Activated naive CD8-positive, alpha-beta T cell treated with anti-CD3 and anti-CD28 coated beads for 36 hours (primary cell): ENCODE measurements at places on chromosomes 1 and 21.

DNA sequence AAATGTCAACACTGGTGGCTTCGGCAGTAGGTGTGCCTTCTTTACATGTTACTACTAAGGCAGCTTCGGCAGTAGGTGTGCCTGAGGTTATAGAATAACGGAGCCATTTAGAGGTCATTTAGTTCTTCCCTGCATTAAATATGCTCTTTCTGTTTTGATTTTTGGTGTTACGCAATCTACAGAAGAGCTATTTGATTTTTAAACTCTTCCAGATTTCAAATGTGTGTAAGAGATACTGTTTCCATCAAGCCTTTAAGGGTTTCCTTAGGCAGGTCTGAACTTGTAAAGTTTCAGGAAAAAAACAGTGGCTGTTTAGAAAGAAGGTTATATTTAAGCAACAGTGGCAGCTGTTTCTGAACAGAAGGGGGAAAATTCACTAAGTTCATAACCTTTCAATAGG is 54.8 kb downstream of the PIK3R3 start:
- no peaks in the 10 kb centered on the region for H3K27me3 ChIP-seq
- no peaks in the 10 kb centered on the region for H3K4me1 ChIP-seq
- no peak overlapping the region for H3K4me3 ChIP-seq
- no peak for DNase-seq
- no peaks in the 10 kb centered on the region for H3K36me3 ChIP-seq

GRCh38 chr21:38171723-38172344 is 85.0 kb upstream of the KCNJ15 start:
- H3K27me3 ChIP-seq, result peaks cover 13% of the 10 kb centered on the region
- no peak overlapping the region for H3K27ac ChIP-seq
- no peak overlapping the region for H3K4me3 ChIP-seq
- no peak for DNase-seq
- H3K36me3 ChIP-seq, result no peaks in the 10 kb centered on the region
- no peaks in the 10 kb centered on the region for H3K4me1 ChIP-seq

GRCh38 chr1:87449348-87449963 is 120.8 kb downstream of the LMO4 start:
- no peaks in the 10 kb centered on the region for H3K36me3 ChIP-seq
- no peak for DNase-seq
- H3K4me3 ChIP-seq, result no peak overlapping the region
- H3K27ac ChIP-seq, result no peak overlapping the region

DNA sequence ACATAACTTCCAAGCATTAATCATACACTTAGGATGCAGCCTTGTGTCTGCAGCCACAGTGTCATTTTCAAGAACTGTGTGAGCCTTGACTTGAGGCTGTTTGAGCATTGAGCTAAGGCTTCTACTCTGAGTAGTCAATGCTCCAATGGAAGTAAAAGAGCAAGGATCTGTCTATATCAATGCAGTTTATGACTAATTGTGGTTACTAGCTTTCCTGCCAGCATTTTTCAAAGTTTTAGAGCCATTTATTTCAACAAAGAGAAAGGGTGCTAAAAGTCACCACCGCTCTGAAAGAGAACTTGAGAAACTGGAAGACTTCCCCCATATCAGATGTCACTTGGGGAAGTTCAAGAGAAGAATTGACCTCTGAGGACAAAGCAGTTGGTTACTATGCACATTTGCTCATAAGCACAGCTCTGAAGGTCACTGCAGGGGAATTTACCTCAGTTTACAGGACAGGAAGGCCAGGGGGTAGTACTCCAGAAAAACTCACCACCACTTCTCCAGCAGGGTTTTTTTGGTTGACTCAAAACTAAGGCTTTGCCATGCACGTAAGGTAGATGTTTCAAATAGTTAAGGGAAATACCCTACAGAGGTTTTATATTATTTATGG is 24.5 kb upstream of the RGS1 start:
- H3K4me1 ChIP-seq, result peaks cover 32% of the 10 kb centered on the region
- peak; percentile 22 for DNase-seq
- no peaks in the 10 kb centered on the region for H3K27me3 ChIP-seq
- H3K36me3 ChIP-seq, result no peaks in the 10 kb centered on the region

GRCh38 chr1:158147869-158148268 is 32.8 kb upstream of the CD1D start:
- no peak overlapping the region for H3K27ac ChIP-seq
- H3K36me3 ChIP-seq, result peaks cover 1% of the 10 kb centered on the region
- H3K4me3 ChIP-seq, result no peak overlapping the region
- peaks cover 14% of the 10 kb centered on the region for H3K4me1 ChIP-seq
- no peaks in the 10 kb centered on the region for H3K27me3 ChIP-seq

GRCh38 chr1:83828456-83828855 is 170.5 kb downstream of the TTLL7 start:
- H3K27ac ChIP-seq, result no peak overlapping the region
- no peak for DNase-seq
- H3K4me1 ChIP-seq, result no peaks in the 10 kb centered on the region
- no peak overlapping the region for H3K4me3 ChIP-seq
- H3K36me3 ChIP-seq, result no peaks in the 10 kb centered on the region
- H3K27me3 ChIP-seq, result no peaks in the 10 kb centered on the region

- no peak overlapping the region for H3K27ac ChIP-seq
- H3K27me3 ChIP-seq, result no peaks in the 10 kb centered on the region
- peaks cover 11% of the 10 kb centered on the region for H3K4me1 ChIP-seq
- DNase-seq, result no peak
- H3K36me3 ChIP-seq, result peaks cover 6% of the 10 kb centered on the region
These were observed 10.7 kb downstream of the AMPD2 start for GRCh38 chr1:109630081-109630897.

DNA sequence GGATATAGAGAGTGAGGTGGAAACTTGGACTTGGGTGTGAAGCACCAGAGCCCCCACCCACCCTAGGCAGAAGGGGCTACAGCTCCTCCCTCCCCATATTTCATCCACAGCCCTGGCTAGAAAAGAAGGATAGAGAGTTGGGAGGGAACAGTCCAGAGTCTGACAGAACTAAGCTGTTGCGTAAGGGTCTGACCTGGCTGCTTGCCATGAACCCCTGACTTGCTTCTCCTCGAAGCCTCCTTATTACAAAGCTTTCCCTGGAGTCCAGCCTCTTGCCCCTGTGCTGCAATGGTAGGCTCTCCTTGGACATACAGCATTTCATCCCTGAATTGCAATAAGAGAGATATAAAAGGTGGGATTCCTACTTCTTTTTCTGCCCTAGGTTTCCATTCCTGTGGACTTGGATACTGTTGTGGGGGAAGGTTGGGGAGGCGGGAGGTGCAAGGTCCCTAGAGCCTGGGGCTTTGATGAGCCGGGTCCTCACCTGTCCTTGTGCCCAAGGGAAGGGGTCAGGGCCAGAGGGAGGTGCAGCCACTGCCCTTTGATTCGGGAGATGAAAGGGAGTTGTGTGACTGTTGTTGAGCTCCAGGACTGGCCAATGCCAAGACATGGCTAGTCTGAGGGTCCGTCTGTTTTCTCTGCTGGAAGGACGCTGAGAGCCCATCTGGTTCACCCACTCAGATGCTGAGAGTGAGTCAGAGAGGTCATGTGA is 2.7 kb downstream of the RHBG start:
- peaks cover 75% of the 10 kb centered on the region for H3K27me3 ChIP-seq
- no peaks in the 10 kb centered on the region for H3K36me3 ChIP-seq
- H3K4me3 ChIP-seq, result no peak overlapping the region
- peaks cover 2% of the 10 kb centered on the region for H3K4me1 ChIP-seq
- H3K27ac ChIP-seq, result no peak overlapping the region

DNA sequence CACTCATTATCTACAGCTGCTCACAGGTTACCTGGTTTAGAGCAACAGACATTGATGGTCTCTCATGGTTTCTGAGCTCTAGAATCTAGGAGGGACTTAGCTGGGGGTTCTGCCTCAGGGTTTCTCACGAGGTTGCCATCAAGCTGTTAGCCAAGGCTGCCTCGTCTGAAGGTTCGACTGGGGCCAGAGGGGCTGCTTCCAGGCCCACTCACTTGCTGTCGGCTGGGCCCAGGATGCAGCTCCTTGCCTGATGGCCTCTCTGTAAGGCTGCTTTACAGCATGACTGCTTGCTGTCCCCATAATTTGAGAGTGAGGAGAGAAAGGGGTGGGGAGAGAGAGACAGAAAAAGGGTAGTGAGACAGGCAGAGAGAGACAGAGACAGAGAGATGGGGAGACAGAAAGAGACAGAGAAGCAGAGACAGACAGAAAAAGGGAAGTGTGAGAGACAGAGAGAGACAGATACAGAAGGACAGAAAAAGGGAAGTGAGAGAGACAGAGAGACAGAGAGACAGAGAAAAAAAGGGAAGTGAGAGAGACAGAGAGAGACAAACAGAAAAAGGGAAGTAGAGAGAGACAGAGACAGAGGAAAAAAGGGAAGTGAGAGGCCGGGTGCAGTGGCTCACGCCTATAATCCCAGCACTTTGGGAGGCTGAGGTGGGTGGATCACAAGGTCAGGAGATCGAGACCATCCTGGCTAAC is 106.8 kb upstream of the C1orf174 start:
- H3K4me1 ChIP-seq, result no peaks in the 10 kb centered on the region
- H3K4me3 ChIP-seq, result no peak overlapping the region
- no peak for DNase-seq
- no peaks in the 10 kb centered on the region for H3K36me3 ChIP-seq
- H3K27me3 ChIP-seq, result peaks cover 5% of the 10 kb centered on the region

- H3K4me1 ChIP-seq, result no peaks in the 10 kb centered on the region
- H3K27me3 ChIP-seq, result peaks cover 8% of the 10 kb centered on the region
- H3K36me3 ChIP-seq, result no peaks in the 10 kb centered on the region
- H3K27ac ChIP-seq, result no peak overlapping the region
- no peak overlapping the region for H3K4me3 ChIP-seq
These were observed 28.7 kb downstream of the FMO2 start for GRCh38 chr1:171213559-171214454.

DNA sequence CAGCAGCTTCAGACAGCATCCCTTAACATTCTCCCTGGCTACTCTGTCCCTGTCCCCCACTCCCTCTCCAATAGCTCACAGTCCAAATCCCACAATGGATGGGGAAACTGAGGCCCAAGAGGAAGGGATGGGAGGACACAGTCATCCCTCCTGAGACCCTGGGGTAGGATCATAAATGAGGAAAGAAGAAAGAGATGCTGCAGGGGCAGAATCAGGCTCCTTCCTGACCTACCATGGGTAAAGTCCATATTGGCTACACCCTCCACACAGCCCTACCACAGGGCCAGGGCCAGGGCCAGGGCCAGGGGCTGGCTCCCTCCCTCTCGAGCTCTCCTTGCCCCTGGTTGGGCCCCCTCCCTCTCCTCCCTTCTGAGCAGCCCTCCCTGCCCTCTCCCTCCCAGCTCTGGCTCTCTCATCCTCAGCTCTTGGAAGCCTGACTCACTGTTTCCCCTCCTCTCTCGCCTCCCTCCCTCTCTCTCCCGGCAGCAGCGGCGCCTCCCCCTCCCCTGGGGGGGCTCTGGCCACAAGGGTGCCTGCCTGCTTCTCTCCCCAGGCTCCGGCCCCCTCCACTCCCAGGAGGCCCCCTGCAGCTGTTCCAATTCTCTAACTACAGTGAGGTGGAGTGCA is 4.9 kb downstream of the AHDC1 start:
- H3K4me3 ChIP-seq, result no peak overlapping the region
- no peaks in the 10 kb centered on the region for H3K36me3 ChIP-seq
- H3K27me3 ChIP-seq, result no peaks in the 10 kb centered on the region
- DNase-seq, result peak; percentile 76
- peaks cover 32% of the 10 kb centered on the region for H3K4me1 ChIP-seq

GRCh38 chr1:156033011-156033410 is 12.3 kb upstream of the SSR2 start:
- H3K4me3 ChIP-seq, result no peak overlapping the region
- no peaks in the 10 kb centered on the region for H3K4me1 ChIP-seq
- no peaks in the 10 kb centered on the region for H3K27me3 ChIP-seq
- no peak for DNase-seq
- peaks cover 3% of the 10 kb centered on the region for H3K36me3 ChIP-seq
- H3K27ac ChIP-seq, result no peak overlapping the region

DNA sequence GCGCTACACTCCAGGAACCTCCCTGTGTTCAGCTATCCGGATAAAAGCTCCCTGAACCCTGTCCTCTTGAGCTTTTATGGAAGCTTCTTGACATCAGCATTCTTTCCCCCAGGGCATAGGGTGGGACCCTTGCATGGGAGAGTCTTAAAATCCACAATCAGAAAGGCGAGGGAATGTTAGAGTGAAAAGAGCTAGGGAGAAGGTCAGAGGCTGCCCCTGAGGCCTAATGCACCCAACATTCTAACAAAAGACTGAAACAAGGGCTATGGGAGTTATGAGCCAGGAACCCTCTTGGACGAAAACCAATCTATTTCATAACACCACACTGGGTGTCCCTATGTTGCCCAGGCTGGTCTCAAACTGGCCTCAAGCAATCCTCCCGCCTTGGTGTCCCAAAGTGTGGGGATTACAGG is 36.7 kb downstream of the NEK2 start:
- H3K27ac ChIP-seq, result no peak overlapping the region
- no peaks in the 10 kb centered on the region for H3K27me3 ChIP-seq
- H3K36me3 ChIP-seq, result no peaks in the 10 kb centered on the region
- H3K4me1 ChIP-seq, result peaks cover 6% of the 10 kb centered on the region
- DNase-seq, result no peak
- no peak overlapping the region for H3K4me3 ChIP-seq

GRCh38 chr1:68206848-68207689 is 25.3 kb downstream of the WLS start:
- H3K27me3 ChIP-seq, result peaks cover 8% of the 10 kb centered on the region
- no peaks in the 10 kb centered on the region for H3K4me1 ChIP-seq
- H3K4me3 ChIP-seq, result no peak overlapping the region
- H3K36me3 ChIP-seq, result no peaks in the 10 kb centered on the region

DNA sequence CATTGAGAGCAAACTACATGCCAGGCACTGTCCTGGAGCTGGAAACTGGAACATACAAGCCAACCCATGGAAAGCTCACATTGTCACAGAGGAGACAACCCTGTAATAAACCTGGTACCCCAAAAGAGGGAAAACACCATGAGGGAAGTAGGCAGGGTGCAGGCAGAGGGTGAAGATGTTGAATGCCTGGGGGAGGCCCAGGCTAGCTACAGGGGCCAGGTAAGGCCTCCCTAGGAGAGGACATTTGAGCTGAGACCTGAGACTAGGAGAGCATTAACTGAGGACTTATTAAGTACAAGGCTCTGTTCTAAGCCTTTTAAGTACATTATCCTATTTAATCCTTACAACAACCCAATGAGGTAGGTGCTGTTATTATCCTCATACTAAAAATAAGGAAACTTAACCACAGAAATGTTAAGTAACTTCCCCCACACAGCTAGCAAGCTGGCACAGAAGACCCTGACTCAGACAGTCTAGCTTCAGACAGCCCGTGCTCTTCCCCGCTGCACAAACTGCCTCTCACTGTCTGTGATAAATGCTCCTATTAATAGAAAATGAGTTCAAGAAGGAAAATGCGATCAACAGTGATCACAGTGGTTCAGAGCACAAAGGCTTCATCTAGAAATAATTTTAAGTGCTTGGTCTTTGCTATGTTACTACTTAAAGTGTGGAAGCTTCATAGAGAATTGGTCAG is 41.8 kb downstream of the ZNF281 start:
- no peak overlapping the region for H3K4me3 ChIP-seq
- H3K4me1 ChIP-seq, result no peaks in the 10 kb centered on the region
- no peak overlapping the region for H3K27ac ChIP-seq
- no peaks in the 10 kb centered on the region for H3K27me3 ChIP-seq
- DNase-seq, result no peak

- H3K4me3 ChIP-seq, result no peak overlapping the region
- H3K36me3 ChIP-seq, result no peaks in the 10 kb centered on the region
- no peaks in the 10 kb centered on the region for H3K4me1 ChIP-seq
- DNase-seq, result no peak
- peaks cover 13% of the 10 kb centered on the region for H3K27me3 ChIP-seq
- H3K27ac ChIP-seq, result no peak overlapping the region
These were observed 90.6 kb upstream of the USP24 start for GRCh38 chr1:55305735-55306134.
